ENCODE measurements at places on chromosomes 11 and 22. TPM values are rescaled to one million over a fixed set of nuclear protein-coding genes. Genes with fewer than 3 reads are reported as not detected.

GRCh38 chr11:2590131-2590964, 109.4 kb downstream of the KCNQ1OT1 start:
- DNase-seq, result no peak

DNA sequence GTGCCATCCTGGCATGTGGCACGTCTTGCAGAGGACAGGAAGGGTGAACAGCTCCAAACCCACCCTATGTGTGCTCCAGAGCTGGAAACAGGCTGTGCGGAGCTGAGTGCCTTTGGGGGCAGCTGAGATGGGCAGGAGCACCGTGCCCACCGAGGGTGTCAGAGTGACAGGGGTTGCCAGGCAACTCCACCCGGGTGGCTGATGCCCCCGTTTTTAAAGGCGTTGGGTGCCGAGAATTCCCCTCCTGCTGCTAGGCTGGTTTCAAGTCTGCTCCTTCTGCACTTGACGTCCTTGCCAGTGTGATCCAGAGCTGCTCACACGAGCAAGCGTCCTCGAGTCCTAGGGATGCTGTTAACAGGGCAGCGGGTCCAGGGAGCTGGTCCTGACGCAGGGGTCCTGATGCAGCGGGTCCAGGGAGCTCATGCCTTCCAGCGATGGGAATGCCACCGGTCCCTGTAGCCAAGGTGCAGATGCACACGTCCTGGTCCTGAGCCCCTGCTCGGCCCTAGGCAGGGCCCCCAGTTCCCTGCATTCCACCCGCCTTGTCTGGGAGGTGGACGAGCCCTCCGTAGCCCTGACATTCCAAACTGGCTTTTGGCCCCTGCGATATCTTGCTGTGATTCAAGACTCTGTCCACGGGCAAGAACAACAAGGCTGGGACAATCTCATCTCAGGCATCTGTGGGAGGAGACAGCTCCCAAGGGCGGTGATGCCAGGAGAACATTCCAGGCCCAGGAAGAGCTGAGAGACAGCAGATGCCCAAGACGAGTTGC, 4.9 kb downstream of the KCNQ1 start:
- DNase-seq, result no peak

DNA sequence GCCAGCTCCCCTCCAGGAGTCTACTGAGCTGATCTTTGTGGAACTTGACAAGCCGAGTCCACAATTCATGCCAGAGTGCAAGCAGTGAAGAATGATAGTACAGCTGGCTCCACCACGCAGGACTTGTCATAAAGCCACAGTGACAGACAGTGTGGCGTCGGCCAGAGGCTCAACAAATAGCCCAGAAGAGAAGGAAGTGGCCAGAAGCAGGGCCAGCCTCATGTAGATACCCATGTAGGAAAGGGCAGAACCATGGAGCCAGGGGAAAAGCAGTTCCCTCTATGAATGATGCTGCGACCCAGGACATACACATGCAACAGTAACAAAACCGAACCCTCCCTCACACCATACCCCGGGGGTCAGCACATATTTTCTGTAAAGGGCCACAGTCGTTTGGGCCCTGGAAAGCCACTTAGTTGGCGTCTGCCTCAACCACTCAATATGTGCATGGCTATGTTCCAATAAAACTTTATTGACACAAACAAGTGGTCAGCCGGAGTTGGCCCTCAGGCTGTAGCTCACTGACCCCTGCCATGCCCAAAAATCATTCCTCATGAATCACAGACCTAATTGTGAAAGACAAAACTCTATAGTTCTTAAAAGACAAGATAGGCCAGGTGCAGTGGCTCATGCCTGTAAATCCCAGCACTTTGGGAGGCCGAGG, 161.4 kb downstream of the BRD1 start:
- no peak for DNase-seq

DNA sequence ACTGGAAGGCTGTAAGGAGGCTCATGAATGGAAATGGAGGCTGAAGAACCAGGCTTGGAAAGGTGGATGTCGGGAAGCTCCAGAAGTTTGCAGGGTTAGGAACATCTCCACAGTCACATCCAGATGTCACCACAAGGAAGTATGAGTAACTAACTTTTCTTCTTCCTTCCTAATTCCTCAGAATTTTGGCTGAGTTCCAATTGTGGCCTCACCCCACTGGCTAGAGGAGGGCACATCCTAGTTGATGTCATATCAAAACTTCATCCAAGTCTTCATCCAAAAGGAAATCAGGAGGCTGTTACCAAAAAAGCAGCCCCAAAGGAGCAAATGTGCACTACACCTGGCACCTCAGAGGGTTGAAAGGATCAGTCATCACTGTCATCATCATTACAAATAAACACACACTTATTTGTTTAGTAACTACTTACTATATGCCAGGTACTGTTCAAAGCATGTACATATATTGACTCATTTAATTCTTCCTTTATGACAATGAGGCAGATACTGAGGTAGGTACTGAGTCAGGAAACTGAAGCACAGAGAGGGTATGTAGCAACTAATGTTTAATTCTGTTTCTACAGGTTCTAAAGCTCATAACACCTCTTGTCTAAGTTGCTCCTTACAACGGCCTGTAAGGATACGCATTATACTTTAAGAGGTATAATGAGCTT, 7.3 kb upstream of the PTPN5 start:
- no peak for DNase-seq

- DNase-seq, result no peak
These were observed 54.7 kb downstream of the PHF21B start for GRCh38 chr22:44955102-44955501.

DNA sequence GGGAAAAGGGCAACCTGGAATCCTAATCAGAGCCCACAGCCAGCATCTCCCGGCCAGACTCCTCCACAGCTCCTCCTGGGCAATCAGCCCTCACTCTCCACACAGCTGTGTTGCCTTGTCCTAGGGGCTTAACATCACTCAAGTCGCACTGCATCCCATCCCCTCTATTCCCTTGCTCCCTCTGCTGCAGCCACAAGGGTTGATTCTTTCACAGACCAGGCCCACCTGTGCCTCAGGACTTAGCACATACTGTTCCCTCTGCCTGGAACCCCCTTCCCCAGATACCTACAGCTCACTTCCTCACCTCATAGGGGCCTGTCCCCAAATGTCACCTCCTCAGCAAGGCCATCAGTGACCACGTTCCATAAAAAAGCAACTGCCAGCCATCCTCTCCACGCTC, 18.4 kb downstream of the SPATA19 start:
- peak; percentile 6 for DNase-seq

DNA sequence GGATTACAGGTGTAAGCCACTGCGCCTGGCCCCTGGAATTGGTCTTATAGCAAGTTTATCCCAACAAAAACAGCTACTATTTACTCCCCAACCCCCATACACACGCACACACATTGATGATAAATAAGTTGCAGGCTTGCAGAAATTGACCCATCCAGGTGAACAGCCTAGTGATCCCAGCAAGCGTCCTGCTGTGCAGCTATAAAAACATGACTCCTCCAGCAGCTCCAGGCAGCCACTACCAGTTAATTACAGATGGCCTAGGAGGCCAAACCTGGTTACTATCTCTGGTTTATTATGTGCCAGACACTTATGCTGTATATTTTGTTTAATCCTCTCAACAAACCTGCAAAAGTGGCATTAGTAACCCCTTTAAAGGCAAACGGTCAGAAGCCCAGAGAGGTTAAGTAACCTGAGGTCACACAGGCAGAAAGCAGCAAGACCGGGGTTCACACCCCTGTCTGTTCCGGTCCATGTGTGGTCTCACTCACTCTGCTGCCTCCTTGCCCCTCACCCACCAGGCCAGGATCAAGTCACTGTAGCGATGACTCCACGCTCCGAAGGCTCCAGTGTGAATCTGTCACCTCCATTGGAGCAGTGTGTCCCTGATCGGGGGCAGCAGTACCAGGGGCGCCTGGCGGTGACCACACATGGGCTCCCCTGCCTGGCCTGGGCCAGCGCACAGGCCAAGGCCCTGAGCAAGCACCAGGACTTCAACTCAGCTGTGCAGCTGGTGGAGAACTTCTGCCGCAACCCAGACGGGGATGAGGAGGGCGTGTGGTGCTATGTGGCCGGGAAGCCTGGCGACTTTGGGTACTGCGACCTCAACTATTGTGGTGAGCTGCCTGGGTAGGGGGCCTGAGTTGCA, 6.6 kb downstream of the F2 start:
- DNase-seq, result no peak

- no peak for DNase-seq
These were observed 945.3 kb downstream of the LRRC4C start for GRCh38 chr11:40514124-40514523.

DNA sequence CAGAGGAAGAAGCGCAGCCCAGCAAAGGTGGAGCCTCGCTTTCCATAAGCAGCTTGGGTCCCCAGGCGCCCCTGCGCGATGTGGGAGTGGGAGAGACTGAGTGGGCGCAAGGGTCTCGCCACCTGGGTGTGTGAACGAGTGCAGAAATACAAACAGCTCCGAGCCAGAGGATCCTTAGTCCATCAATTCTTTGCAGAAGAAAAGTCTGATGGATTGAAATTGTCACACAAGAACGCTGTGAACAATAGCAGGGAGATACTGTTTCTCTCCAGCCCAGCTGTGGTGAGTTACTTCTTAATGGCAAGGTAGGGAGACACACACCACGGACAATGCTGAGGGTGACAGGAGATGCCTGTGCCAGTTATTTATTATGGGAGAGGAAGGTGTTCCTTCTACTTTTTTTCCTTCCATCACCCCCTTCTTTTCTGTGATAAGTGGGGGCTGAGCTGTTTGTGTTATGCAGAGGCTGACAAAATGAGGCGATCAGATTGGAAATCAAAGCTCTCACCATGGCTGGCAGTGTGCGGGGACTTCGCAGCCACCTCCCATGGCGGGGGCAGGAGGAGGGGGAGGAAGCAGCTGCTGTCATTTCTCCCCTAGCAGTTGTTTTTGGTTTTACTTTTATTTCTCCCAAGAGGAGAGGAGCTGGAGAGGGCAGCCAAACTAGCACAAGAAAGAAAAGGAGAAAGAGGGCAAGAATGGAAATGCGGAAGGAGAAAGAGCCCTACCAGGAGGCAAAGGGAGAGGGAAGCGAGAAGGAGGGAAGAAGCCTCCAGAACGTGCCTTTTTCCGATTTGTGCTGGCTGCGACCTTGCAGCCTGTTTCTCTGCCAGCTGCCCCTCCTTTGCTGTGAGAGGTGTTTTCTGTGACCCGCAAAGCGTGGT, 755.8 kb downstream of the NTM start:
- no peak for DNase-seq

DNA sequence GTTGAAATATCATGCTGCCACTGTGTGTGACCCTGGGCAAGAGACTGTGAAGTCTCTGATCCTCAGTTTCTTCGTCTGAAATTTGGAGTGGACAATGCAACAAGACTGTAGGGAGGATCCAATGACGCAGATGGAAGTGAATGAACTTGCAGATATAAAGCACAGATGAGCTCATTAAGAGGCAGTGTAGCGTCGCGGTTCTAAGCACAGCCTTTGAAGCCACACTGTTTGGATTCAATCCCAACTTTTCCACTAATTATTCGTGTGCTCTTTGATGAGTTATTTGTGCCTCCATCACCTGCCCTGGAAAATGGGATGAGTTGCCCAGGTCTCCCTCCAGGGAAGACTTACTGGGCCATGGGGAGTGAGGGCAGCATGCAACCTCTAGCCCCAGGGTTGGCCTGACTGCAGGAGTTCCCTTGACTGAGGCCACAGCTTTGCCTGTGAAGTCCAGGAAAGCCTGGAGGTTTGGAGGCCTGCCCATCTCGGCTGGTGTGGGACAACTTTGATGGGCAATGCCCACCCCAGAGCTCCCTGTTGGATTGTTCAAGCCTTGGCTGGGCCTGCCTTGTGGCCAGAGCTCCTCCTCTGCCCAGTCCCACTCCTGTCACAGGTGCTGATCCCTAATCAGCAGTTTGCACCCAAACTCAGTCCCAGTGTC, 266.0 kb upstream of the B3GAT1 start:
- no peak for DNase-seq

Gene MPZL2
- total RNA-seq, result 17.2 TPM

- no peak for DNase-seq
These were observed 67.1 kb upstream of the WNT7B start for GRCh38 chr22:46043816-46044620.

GRCh38 chr11:45141171-45141570, 5.3 kb upstream of the PRDM11 start:
- DNase-seq, result no peak

DNA sequence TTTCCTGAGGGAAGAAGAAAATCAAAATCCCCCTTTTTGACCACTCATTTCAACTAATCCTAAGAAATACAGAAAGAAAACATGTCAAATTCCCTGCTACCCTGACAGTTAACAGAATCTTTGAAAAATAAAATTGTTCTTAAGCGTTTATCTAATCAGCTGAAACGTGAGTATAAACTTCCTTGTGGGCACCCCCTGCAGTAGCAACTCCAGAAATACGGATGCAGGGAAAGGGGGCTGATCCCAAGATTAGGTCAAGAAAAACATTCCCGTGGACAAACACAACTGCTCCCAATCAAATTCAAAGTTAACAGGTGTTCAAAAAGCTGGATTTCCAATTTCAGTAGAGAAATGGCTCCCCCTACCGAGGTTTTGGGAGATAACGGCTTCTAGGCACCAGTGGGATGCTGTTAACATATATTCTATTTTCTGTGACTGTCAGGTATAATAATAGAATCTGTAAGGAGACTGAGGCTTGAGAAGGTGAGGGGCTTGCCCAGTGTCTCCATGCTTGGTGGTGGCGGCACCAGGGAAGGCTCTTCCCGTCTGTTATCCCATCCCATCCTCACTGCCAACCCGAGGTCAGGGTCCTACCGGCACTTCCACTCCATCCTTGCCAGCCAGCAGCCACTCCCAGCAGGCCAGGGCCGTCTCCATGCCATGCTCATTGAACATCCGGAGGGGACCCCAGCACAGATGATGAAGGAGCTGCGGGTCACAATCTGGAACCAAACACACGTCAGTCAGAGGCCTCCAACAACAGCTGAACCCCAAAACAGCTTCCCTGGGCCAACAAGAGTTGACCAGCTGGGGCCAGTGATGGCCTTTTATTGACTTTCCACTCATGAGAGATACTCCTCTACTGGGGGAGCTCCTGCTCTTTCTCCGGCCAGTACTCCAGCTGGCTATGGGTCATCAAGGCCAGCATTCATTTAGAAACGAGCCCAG, 32.0 kb upstream of the SERPIND1 start:
- no peak for DNase-seq

Gene FAM111B
- total RNA-seq, result 0.08 TPM

- DNase-seq, result no peak
These were observed 39.4 kb downstream of the IRAG1 start for GRCh38 chr11:10653946-10654810.

- DNase-seq, result no peak
These were observed 166.8 kb downstream of the CSNK2A3 start for GRCh38 chr11:11186249-11186648.

Gene DRICH1
- total RNA-seq, result 0.08 TPM

Gene SLN
- not detected for total RNA-seq

Gene NNMT
- total RNA-seq, result 0.47 TPM

Measured in liver (tissue), 10 donors.